NCI-H1436 (cell line): ENCODE measurements at places on chromosomes 3 and 15.

DNA sequence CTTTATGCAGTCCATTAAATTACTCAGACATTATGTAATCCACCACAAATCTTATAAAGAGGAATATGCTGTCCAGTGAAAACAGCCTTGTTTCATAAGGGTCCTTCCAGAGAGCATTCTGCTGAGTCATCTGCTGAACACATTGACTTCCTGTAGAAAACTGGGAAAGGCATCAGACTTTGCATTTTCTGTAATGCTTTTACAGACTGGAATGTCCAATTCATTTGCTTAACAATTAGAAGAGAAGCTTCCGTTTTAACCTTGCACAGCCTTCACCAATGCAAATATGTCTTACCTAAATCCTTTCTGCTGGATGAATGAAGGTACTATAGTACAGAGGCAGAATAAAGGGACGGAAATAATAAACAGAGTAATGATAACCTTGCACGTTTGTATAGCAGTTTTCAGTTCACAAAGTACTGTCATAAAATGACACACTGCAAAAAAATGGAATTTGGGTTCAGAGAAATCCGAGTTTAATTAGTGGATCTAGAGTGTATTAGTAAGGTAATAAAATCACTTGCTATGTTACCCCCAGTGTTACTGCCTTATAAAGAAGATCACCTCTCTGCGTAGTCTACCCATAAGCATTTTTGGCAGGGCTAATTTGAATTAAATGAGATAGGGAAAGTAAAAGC, 301.5 kb downstream of the PYDC2 start:
- DNase-seq: no peak

GRCh38 chr3:14379843-14380242, 22.6 kb upstream of the SLC6A6 start:
- DNase-seq: peak; percentile 30

DNA sequence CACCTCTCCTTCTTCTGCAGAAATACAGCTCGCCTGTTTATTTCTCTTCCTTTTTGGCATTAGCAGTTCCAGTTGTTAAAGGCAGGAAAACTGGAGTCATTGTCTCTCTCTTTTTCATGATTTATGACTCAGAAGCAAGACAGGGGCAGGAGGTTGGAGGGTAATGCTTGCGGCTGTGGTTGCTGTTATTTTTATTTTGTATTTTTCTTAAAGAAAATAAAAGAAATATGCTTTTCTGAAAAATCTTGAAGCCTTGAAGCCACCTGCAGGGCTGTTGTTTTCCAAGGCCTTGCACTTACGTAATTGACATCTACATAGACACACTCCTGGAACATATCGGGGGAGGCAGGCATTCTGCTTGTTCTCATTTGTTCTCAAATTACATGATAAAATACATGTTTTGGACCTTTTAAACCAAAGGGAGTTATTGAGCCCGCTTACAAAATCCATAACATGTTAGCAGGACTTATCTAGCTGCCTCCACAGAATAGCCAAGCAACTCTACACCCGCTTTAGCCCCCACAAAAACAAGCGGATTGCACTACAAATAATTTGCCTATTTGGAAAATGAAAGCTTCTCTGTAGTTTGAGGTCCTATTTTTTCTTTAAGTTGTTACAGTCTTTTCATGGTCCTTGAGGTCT, 1004.6 kb upstream of the NR2F2 start:
- DNase-seq: no peak

DNA sequence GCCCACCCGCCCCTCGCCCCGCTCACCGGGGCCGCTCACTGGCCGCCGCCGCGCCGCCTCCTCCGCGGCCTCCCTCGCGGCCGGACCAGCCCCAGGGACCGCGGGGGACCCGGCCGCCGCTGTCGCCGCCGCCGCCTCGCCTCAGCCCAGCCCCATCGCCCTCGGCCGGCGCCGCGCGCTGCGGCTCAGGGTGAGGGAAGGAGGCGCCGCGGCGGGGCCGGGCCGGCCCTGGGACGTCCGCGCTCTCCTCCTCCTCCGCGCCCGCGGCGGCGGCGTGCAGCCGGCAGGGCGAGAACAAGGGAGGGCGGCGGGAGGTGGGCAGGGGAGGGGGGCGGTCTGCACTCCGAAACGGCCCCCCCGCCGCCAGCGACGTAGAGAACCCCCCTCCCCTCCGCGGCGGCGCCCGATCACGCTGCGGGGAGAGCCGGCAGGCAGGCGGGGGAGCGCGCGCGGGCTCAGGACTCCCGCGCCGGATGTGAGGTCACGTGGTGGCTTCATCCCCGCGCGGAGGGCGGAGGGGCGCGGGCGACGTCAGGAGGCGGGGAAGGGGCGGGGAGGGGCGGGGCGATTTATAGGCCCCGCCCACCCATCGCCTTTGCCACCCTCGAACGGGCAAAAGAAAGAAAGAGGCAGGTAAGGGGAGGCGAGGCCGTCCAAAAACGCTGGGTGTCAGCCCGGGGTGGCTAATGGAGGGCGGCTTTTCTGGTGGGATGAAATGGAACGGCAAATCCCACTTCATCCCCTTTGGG, at the start of gene ATP13A3:
Gene ATP13A3, minus strand, starts transcription at position 463 of the 749 bp plus-strand sequence. CDS start 24,812 bp downstream, outside the sequence.
- peak; percentile 95 for DNase-seq

DNA sequence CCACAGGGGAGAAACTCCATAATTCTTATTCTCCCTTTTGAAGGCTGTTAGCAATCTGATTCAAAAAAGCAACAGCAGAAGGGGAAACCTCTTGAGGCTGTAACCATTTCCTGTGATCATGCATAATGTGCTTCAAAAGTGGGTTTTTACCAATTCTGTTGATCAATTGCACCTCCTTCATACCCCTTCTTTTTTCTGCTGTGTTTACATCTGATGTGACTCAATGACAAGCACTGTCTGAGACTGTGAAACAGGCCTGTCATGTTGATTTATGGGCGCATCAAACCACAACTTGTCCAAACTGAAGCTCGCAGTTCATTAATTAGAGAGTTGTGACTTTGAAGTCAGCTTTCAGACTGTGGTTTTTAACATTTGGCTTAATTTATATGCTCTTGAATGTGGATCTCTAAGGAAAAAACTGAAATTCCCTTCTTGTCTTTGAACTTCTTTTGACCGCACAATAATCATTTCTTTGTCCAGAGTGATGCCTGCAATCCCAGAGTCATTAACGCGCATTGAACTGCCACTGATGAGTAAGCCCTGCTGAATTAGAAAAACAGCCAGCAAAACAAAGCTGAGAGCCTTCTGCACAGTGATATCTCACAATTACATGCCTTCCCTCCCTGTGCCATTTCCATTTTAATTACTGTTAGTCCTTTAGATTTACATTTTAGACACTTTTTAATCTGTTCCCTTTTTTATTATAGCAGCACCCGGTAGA, 532.8 kb downstream of the FOXP1 start:
- no peak for DNase-seq

DNA sequence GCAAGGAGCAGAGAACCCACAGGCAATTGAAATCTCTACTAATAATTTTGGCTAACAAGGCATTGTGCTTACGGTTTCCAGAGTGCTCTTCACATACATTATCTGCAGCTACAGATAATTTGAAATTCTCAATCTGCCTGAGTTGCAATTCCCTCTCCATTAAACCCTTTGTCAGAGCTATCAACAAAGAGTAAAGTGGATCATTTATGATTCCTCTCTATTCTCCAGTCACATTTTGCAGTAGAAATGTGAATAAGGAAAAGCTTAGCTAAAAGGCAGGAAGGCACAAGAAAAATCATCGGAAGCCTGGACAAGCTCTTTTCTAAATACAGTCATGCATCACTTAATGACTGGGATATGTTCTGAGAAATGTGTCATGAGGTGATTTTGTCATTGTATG, 49.6 kb downstream of the FAM98B start:
- DNase-seq: peak; percentile 70

DNA sequence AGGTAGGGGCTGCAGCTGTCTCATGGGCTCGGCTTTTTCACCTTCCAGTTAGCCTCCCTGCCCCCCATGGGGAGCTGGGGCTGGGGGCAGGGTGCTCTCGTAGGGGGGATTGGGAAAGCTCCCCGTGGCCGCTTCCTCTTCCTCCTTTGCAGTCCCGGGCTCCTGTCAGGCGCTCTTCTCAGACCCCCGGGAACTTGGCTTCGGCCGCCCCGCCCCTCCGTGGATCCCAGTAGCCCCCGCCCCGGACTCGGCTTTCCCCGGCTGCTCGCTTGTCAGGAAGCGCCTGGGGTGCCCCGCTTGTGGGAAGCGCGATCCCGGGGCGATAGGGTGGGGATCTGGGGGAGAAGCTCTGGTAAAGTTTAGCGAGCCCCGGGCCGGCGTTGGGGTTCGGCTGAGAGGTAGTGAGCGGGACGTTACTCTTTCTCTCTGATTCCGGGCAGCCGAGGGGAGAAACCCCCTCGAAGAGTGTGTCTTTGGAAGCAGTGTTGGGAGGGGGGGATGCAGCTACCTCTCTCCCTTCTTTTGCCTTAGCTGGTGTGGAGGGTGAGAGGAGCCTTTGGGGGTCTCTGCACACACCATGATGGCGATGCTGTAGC, 611 bp downstream of the PIAS1 start:
- no peak for DNase-seq

DNA sequence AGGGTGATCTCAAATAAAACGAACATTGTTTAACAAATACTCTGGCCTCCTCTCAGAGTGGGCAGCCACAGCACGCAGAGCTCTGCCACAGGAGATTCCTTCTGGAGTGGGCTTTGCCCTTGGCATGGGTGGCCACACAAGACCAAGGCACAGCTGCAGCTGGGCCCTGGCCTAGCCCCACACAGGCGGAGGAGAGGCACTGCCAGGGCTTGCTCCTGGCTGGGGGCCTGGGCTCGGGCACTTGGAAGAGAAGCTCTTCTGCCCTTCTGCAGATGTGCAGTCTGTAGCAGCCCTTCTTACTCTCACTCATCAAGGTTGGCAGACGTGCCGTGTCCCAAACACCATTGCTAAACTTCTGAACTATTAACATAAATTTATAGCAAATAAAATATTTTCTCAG, 67.2 kb downstream of the CRTC3 start:
- DNase-seq: no peak

DNA sequence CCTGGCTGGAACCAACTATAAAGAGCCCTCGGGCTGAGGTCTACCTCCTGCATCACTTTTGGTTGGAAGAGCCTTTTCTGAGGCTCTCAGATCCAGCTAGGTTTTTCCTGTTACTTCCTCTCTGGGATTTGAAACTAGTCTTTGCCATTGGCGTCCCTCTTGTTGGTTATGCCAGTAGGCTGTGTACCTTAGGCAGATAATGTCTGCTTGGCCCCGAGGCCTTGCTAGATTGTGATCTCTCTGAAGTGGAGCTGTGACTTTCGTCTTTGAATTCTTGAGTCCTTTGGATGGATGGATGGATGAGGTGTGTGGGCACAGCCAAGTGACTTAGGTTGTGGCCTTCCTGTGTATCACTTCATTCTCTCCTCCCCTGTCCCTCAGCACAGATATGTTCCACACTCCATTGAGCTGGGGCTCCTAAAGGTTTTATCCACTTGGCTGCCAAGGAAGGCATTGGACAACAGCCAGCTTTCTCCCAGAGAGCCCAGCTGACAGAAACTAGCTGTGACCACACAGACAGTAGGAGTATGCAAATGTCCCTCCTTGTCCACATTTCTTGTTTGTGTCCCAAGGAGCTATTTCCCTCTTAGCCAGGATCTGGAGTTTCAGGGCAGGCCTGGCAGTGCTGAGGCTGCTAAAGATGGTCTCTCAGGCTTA, 7.9 kb upstream of the DNAJC17 start:
- DNase-seq: no peak

DNA sequence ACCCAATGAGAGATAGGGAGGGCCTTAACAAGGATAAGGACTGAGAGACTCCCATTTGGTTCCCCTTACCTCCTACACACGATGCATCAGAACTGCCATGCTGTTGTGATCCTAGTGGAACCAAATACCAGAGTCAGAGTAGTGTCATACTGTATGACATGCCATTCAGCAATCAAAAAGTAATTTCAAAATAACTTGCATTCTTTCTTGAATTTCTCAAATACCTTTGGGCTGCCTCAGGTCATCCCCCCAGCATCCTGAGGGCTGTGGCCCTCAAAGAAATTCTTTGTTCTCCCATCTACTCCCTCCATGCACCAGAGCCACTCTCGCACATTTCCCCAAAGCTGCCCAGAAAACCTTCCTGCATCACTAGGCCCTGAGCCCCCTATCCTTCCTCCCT, 68.9 kb upstream of the PPP2R3A start:
- DNase-seq: no peak

DNA sequence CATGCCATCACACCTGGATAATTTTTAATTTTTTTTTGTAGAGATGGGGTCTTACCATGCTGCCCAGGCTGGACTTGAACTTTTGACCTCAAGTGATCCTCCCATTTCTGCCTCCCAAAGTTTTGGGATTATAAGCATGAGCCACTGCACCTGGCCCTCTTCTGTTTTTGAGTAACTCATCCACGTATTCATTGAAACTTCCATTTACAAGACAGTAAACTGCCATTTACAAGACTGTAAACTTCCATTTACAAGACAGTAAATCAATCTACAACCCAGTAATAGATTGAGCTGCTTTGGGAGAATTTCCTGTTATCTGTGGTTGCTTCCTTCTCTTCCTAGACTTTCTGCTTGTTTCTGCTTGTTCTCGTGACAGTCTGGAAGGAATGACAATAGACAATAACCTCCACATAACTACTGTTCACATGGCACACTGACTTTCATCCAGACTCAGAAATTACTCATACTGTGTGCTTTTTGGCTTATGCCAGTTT, 114.7 kb upstream of the CCNL1 start:
- DNase-seq: no peak

DNA sequence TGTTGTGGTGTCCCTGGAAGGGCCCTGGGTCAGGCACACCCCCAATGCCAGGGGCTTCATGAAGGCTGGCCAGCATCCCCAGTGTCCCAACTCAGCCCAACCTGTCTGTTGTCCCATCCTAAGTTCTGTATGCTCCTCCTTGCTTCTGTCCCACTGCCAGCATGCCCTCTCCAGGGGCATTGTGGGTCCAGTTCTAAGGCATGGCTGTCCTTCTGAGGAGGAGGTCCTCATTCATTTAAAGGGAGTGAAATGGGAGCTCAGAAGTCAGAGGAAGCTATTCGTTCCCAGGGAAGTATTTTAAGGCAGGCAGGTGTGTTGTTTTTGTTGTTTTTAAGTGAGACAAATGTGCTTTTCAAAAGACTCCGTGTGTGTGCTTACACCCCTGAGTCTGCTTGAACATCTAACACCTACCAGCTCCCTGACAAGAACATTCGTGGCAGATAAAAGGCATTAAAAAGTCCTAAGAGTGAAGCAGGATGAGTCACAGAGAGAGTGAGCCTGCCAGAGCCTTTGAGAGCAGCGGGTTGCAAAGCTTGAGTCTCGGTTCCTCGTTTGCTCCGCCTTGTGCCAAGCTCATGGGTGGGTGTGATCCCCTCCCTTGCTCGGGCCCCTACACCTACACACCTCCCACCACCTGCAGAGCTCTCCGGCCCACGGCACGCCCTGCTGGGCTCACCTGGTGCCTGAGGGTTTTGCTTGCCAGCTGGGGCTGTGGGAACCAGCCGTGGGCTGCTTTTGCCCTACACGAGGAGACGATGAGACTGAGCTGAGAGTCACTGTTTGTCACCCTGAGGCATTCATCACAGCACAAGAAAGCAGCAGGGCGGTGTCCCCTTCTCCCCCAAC, 183.4 kb upstream of the TOPAZ1 start:
- DNase-seq: no peak

DNA sequence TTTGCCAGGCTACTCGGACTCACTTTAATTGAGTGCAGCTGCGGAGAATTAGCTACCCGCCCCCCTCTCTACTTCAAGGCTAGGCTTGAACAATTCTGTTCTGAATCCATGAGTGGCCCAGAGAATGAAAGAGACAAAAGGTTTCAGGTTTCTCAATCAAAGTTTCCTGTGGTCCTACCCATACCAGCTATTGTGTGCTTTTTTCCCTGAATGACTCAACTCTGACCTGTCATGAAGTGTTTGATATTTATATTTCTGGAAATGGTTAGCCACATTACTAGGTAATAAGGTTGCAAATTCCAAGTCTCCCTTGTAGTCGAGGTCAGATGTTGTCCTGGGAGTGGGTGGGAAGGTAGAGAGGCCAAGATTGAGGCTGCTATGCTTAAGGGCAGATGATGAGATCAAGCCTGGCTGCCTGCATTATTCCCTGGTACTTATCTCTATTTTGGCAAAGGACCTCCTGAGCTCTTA, 392.7 kb upstream of the TBL1XR1 start:
- peak; percentile 81 for DNase-seq
